ENCODE measurements at places on chromosomes 6 and 20.

DNA sequence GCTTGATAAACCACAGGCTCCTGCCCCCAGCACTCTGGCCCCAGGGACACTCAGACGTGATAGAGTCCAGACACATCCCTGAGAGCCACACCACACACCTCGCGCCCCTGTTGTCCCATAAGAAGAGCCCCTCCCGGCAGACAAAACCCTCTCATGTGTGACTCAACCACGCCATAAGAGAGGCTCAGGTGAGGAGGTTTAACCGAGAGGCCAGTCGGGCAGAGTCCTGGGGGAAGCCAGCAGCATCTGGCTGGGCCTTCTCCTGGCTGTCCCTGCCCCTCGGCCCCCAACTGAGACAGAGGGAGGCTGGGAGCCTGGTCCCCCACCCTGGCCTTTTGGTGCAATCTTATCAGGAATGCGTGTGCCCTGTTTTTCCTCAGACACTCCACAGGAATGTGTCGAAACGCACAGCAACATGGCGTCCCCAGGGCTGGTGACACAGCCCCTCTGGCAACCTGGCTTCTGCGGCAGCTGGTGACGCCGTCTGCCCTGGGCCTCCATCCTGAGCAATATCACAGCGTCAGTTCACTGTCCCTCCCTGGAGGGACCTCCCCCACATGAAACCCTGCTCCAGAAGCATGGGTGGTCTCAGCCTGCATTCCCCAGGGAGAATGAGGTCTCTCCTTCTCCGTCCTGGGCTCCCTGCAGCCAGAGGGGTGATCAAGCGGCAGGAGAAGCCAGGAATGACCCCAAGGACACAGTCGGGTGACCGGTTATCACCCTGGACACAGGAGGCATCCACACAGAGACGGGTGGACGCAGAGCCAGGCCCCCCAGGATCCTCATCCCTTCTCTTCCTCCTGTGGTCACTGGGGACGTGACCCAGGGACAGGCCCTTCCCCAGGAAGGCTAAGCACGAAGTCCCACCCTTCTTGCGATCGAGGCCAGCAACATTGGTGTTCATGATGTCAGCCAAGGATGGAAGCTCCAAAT lies 156.6 kb upstream of the AFDN start:
- no peak for DNase-seq

DNA sequence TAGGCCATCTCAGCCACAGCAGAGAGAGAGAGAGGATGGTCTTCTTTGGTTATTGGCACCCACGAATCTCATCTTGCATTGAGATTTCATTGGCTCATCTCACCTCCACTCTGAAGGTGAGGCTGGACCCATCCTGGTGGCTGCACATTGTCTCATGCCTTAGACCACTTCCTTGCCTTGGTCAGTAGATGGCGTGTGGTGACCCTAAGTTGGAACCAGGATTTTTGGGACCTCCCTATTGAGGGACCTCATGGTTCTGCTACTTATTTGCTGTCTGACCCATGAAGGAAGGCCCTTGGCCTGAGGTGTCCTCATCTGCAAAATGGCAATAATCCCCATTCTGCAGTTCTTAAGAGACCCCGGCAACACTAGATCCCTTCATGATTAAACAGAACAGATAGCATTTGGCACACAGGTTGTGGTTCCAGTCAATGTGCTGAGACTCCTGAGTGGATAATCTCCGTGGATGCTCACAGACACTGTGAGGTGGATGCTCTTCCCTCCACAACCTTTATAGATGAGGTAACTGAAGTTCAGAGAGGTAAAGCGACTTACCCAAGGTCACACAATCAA lies 21.5 kb upstream of the AAR2 start:
- DNase-seq: no peak

- DNase-seq: no peak
These were observed 48.0 kb downstream of the OR2B2 start for GRCh38 chr6:27863962-27864905.

DNA sequence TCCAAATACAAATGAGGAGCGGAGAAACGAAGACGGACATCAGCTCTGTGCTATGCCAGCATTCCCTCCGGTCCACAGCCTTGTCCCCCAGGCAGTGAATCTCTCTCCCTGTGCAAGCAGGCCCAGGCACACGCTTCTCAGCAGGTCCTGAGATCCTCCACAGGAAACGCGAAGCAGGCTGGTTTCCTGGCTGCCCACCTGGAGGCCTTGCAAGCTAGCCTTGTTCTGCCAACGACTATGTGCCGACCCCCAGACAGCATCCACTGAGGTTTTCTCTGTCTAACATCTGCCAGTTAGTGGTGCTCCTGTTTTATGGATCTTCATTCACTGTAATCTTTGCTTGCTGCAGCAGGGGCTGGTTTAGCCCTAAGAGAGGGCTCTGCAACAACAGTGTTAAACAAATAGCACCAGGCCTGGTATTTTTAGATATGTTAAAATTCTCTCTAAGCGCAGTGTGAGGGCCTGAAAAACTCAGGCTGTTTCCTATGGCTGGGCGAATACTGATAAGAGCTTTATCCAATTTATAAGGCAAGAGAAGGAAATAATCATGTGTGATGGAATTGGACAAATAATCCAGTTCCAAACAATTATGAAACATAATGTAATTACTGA lies 386.0 kb upstream of the ARID1B start:
- no peak for DNase-seq

- no peak for DNase-seq
These were observed 162.3 kb downstream of the TPBG start for GRCh38 chr6:82525775-82526495.

DNA sequence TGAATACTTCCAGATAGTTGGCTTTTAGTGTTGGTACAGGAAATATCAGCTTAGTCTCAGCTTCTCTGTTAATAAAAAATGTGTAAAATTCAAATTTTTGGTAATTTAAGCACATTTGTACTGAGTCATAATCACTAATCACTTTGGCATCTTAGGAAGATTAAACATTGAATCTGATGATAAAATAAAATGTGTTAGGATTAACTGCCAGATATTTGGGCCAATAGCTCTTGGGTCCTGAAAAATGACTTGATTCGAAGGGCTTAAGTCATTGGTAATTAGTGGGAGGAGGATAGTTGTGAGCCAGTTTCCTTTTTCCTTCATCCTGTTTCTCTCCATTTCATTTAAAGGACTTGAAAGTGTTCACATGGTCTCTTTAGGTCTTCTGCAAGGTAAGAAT lies 426.1 kb downstream of the RFPL4B start:
- DNase-seq: no peak

GRCh38 chr6:125267806-125268523 lies 33.8 kb downstream of the HDDC2 start:
- no peak for DNase-seq

DNA sequence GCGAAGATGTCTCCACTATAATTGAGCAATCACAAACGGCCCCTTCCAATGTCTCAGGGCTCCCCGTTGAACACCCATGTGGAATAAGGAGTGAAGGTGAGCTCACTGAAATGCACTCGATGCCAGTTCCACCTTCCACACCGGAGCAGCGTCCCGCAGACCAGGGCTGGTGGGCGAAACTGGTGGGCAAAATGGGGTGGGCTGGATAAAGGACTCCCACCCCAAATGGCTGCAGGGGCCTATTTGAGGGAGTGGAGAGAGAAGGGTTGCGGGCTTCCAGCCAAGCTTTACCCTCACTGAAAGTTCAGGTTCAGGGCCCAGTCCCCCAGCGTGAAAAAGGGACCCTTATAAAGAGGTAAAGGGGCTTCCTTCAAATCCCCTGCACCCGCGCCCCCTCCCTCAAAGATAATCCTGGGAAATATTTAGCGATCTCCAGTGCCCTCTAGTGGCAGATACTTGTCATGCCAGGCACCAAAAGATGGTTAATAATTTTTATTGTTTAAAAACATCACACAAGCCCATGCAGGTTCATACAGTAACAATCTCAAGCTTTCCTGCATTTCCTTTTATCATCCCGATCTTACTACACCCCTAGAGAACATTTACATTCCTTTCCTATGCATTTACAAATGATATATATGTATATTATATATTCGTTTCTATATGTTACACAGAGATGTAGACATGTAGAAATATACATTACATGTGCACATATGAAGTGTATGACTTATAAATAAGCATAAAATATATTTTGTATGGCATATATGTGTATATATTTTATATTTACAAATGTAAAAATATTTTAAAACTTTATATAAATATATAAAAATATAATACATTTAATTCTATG lies 58.2 kb upstream of the NKX2-2 start:
- no peak for DNase-seq

- no peak for DNase-seq
These were observed 18.4 kb downstream of the KAT14 start for GRCh38 chr20:18156045-18156444.

DNA sequence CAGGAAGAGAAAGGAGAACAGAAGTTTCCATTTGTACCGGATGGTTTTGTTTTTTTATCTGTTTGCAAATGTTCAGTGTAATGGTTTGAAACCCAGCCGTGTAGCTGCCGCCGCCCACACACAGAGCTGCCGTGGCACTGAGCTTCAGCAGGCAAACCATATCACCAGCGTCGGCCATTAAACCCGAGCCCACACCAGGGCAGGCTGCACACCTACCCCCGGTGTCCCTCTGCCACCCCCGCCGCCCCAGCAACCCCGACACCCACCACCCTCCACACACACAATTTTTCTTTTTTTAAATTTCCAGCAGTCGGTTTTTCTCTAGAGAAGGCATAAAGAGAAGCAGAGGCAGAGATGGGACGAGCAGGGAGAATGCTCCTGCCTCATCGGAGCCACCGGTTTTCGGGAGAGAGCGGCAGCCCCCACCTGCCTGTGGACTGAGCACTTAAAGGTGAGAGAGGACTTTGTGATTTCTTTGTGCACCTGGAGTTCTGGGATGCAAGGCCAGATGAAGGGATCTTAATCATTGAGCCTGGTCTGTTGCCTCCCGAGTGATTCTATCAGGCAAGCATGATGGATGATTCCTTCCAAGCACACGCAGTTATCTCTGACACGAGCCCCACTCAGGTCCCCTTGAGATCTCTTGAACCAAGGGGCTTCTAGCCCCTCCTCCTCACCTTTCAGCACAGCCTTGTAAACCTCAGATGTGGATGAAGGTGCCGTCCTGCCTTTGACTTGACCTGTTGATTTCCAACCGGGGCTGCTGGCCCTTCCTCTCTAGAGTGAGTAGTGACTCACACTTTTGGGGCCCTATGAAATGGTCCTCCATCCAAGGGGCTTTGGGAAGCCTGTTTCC lies 17.5 kb upstream of the ZNF831 start:
- peak; percentile 51 for DNase-seq

DNA sequence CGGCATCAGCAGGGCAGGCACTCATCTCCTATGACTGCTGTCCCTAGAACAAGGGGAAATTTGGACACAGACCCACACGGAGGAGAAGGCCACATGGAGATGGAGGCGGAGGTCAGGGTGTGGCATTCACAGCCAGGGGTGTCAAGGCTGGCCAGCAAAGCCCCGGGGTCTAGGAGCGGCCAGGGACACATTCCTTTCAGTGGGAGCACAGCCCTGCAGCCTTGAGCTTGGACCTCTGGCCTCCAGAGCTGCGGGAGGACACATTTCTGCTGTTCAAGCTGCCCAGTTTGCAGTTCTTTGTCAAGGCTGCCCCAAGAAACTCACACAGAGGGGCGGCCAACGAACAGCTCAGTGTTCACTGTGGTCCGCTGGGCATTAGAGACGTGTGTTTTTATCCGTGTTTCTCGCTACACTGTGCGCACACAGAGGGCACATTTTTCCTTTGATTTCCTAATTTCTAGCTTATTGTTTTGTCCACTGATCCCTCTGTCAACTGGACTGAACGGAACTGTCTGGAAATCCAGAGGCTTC lies 93.4 kb upstream of the MPC1 start:
- no peak for DNase-seq

DNA sequence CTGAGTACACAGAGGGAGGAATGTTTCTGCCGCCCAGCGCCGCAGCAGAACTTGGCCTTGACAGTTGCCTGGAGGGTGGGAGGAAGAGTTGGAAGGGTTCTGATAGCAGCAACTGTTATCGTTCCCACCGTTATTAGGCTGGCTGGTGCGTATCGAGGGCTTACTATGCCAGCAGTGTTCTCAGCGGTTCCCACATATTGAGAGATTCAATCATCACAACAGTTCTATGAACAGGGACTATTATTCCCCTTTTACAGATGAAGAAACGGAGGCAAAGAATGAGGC lies 380.1 kb upstream of the SULF2 start:
- no peak for DNase-seq

GRCh38 chr6:22467645-22468044 lies 101.7 kb upstream of the HDGFL1 start:
- DNase-seq: no peak

DNA sequence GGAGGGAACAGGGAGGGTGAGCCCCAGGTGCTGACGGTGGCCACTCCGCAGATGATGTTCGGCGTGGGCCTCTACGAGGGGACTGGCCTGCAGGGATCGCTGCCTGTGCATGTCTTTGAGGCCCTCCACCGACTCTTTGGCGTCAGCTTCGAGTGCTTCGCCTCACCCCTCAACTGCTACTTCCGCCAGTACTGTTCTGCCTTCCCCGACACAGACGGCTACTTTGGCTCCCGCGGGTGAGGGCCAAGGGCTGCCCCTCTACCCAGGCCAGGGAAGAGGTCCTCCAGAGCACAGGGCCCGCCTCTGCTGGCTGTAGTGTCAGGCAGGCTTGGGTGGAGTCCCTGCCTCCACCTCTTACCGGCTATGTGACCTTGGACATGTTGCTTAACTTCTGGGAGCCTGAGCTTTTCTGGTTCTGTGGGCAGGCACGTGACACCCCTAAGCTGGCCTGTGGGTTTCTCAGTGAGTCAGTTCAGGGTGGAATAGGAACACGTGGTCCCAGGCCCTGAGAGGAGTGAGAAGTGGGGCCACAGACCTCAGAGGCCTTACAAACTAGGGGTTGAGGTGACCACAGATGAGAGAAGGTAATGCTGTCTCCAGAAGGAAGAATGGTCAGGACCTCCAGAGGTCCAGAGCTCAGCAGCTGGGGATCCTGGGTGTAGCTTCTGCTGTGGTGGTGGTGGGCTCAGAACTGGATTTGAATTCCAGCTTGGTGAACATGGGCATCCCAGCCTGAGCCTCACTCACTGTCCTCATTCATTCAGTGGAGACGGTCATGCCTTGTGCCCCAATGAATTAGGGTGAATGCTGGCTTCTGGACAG lies 11.9 kb downstream of the PCIF1 start:
- no peak for DNase-seq

GRCh38 chr20:50516180-50516934 lies 6.2 kb downstream of the PTPN1 start:
- DNase-seq: no peak

Measured in stimulated activated CD4-positive, alpha-beta T cell treated with anti-CD3 and anti-CD28 coated beads, Interleukin-1b, Interleukin-23, amount 100 ng/mL, for 1 hour (primary cell).